ENCODE measurements at places on chromosomes 12 and 14. TPM values are rescaled to one million over a fixed set of nuclear protein-coding genes. Genes with fewer than 3 reads are reported as not detected.

DNA sequence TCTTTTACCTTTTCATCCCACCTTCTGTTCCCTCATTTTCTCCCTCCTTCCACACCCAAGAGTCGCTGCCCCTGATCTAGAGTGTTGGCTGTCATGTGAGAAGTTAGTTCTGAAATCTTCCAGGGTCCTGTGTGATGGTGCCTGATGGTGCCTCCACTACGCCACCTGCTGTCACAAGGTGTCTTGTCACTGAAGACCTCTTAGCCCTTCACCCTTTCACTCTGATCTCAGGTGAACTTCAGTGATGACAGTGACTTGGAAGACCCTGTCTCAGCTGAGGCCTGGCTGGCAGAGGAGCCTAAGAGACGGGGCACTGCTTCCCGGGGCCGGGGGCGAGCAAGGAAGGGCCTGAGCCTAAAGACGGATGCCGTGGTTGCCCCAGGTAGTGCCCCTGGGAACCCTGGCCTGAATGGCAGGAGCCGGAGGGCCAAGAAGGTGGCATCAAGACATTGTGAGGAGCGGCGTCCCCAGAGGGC is 7.6 kb upstream of the PFDN5 start:
- peak; percentile 90 for DNase-seq

- DNase-seq, result no peak
Measured at GRCh38 chr14:36320897-36321381, 502 bp upstream of the MBIP start.

GRCh38 chr14:104689881-104690711 is 678 bp downstream of the INF2 start:
- DNase-seq, result peak; percentile 35

DNA sequence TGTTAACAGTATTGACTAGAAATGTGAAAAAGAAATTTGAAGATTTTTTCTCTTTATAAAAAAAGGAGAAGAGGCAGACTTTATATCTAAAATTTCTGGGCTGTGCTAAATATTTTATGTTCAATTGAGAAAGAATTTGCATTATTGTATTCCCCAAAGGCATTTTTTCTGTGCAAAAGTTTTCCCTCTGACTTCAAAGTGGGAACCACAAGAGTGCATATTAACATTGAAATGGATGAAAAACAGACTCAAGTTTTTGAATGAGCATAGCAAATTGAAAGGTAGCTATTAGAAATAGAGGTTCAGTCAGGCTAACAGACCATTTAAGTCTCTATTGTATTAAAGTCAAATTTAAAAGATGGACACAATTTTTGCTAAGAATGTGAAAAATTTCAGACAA is 95.2 kb downstream of the RASSF9 start:
- DNase-seq, result no peak

- DNase-seq, result no peak
Measured at GRCh38 chr12:15562263-15562662, 226.9 kb downstream of the EPS8 start.

The LYZ gene
- 146 TPM for total RNA-seq

DNA sequence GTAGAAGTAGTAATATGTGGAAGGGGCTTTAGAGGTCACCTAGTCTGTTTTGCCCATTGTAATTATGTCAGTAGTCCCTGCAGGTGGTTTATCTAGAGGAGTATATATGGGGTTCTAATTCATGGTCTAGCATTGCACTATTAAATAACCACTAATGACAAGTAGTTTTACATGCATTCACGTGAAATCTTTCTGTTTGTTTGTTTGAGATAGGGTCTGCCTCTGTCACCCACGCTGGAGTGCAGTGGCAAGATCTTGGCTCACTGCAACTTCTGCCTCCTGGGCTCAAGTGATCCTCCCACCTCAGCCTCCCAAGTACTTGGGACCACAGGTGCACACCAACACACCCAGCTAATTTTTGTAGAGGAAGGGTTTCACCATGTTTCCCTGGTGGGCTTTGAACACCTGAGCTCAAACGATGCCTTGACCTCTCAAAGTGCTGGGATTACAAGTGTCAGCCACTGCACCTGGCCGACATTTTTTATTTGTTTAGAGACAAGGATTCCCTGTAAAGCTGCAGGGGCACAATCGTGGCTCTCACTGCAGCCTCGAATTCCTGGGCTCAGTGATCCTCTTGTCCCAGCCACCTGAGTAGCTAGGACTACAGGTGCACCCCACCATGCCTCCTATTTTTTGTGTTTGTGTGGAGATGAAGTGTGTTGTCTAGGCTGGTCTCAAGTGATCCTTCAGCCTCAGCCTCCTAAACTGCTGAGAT is 12.0 kb upstream of the PSEN1 start:
- DNase-seq, result no peak

GRCh38 chr12:97800561-97800960 is 338.0 kb downstream of the RMST start:
- DNase-seq, result no peak

- DNase-seq, result no peak
Measured at GRCh38 chr12:116552773-116553373, 6.3 kb upstream of the MAP1LC3B2 start.

DNA sequence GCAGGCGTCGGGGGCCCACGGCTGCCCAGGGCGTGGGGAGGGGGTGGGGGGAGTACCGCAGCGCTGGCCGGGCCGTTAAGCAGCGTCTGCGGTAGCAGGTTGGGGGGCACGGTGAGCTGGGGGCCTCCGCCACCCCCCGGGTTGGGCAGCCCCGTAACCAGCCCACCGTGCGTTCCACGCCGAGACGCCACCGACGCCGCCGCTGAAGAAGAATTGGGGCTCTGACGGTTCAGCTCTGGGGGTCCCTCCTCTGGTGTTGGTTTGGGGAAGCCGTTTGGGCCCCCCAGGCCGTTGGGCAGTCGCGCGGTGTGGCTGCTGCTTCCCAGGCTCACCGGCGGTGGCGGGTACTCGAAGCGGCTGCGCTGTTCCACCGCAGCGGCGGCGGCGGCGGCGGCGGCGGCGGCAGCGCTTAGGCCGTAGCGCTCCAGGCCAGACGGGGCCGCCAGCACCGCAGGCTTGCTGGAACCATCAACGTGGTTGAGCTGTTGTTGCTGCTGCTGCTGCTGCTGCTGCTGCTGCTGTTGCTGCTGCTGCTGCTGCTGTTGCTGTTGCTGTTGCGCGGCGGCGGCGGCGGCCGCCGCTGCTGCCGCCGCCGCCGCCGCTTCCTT is 1.5 kb downstream of the IRF2BPL start:
- peak; percentile 80 for DNase-seq

The ANKS1B gene
- not detected for total RNA-seq

- DNase-seq, result no peak
Measured at GRCh38 chr12:120472521-120472920, 3.0 kb upstream of the SRSF9 start.

The TMEM233 gene
- total RNA-seq, result not detected

The LGMN gene
- 2.5 TPM for total RNA-seq

- no peak for DNase-seq
Measured at GRCh38 chr12:124369055-124369826, 74.3 kb downstream of the RFLNA start.

DNA sequence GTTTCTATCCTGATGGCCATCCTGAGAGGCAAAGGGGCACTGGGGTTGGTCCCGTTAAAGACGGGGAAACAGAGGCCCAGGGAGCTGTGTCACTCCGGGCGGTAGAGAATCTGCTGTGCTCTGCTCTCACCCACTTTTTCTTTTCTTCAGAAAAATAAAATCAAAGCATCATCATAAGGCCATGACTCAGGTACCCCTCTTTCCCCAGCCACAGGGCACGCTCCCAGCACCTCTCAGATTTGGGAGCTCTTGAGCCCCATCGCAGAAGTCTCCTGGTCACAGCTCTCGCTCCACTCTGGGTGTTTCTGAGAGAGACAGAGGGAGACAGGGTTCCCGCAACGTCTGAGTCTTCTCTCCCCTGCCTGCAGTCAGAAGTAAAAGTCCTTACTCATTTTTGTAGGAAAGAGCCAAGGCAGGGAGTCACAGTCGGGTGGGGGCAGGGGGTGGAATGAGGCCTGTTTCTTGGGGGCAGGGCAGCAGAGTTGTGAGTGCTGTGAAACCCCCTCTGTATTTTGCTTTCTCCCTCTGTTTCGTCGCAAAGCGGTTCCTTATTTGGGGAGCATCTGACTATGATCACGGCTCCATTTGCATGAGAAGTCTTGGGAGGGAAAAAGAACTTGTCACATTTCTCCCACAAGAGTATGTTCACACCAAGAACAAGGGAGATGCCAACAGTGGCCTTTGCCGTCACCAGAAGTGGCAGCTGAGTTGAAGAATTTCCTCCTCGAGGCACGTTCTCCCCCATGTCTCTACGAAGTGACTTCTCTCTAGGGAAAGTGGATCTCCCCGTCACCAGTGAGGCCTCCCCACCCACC is 139.0 kb downstream of the BCL11B start:
- DNase-seq, result no peak

- no peak for DNase-seq
Measured at GRCh38 chr14:91987192-91987591, 39.7 kb upstream of the FBLN5 start.

The GZMH gene
- 677 TPM for total RNA-seq
